ENCODE measurements at places on chromosomes 11 and 22.

GRCh38 chr11:102451041-102451680, 1.4 kb downstream of the TMEM123 start:
- peaks cover 9% of the 10 kb centered on the region for H3K36me3 ChIP-seq
- H3K4me3 ChIP-seq, result peak overlapping the region; percentile 98
- H3K4me1 ChIP-seq, result peaks cover 72% of the 10 kb centered on the region
- DNase-seq, result no peak
- peak overlapping the region; percentile 96 for H3K27ac ChIP-seq

- H3K36me3 ChIP-seq, result no peaks in the 10 kb centered on the region
- H3K4me1 ChIP-seq, result peaks cover 20% of the 10 kb centered on the region
- H3K27me3 ChIP-seq, result peaks cover 33% of the 10 kb centered on the region
Observed at GRCh38 chr11:85647078-85647477, 689 bp upstream of the TMEM126A start.

DNA sequence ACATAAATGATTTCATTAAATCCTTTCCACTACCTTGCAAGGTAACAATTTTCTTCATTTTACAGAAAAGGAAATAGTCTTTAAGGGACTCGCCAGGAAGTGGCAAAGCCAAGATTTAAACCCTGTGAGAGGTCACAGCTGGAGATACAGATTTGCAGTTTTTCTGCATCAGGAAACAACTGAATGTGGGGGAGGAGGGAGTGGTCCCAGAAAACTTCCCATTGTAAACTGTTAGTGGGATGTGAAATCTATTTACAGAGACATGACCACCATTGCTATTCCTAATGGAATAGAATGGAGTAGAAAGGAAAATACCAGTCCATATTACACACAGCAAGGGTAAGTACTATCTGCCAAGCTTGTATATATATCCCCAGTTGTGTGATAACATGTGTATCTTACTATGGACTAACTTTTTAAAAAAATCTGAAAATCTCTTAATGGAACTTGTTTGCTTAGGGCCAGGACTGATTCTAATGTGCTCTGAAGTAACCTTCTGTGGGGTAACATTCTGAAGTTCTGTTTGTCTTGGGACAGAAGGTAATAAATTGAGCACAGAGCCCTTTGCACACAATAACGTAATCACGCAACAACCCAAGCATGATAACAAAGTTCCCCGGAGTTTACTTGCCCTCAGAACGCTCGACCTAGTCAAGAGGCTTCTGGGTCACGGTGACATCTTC, 10.9 kb upstream of the TSKU start:
- no peak for DNase-seq
- H3K27me3 ChIP-seq, result no peaks in the 10 kb centered on the region
- H3K4me1 ChIP-seq, result peaks cover 64% of the 10 kb centered on the region
- H3K36me3 ChIP-seq, result peaks cover 3% of the 10 kb centered on the region
- H3K27ac ChIP-seq, result peak overlapping the region; percentile 52

- no peak overlapping the region for H3K4me3 ChIP-seq
- H3K36me3 ChIP-seq, result no peaks in the 10 kb centered on the region
- no peak for DNase-seq
- H3K27me3 ChIP-seq, result no peaks in the 10 kb centered on the region
Observed at GRCh38 chr11:66881451-66881835, 24.6 kb downstream of the LRFN4 start.

DNA sequence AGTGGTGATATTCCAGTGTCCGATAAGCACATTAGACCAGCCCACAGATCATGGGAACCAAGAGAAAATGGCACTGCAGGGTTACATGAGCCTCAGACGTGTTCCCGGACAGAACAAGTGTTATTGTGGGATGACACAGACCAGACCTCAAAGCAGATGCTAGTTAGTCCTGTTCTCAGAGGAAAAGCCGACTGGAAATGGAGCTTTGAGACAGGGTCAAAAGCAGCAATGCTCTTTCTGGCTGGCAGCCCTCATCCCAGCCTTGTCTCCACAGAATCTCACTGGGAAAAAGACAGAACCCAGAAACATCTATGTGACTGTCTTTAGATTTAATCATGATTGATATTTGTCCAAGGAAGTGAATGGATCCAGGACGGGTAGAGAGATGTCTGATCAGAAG, 506.8 kb downstream of the INSC start:
- DNase-seq, result no peak
- H3K4me3 ChIP-seq, result no peak overlapping the region
- no peaks in the 10 kb centered on the region for H3K36me3 ChIP-seq

DNA sequence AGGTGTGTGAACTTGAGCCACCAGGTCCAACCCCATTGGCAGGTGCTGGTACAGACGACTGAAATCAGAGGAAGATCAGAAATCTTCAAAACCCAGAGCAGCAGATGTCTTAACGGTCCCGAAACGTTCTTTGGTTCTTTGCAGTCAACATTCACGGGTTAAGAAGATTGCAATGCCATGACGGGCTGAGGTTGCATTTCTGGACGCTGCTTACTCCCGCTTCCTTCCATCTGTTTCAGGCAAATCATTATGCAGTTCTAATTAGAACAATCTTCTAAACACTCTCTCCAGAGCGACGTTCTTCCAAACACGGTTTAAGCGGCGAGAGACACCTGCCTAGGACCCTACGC, 492 bp upstream of the LUZP2 start:
- no peak overlapping the region for H3K27ac ChIP-seq
- DNase-seq, result no peak
- H3K27me3 ChIP-seq, result peaks cover 34% of the 10 kb centered on the region
- H3K36me3 ChIP-seq, result no peaks in the 10 kb centered on the region

- H3K36me3 ChIP-seq, result peaks cover 1% of the 10 kb centered on the region
- peaks cover 20% of the 10 kb centered on the region for H3K4me1 ChIP-seq
- no peak overlapping the region for H3K27ac ChIP-seq
- no peak overlapping the region for H3K4me3 ChIP-seq
- no peak for DNase-seq
Observed at GRCh38 chr22:45227645-45228400, 12.9 kb downstream of the KIAA0930 start.

DNA sequence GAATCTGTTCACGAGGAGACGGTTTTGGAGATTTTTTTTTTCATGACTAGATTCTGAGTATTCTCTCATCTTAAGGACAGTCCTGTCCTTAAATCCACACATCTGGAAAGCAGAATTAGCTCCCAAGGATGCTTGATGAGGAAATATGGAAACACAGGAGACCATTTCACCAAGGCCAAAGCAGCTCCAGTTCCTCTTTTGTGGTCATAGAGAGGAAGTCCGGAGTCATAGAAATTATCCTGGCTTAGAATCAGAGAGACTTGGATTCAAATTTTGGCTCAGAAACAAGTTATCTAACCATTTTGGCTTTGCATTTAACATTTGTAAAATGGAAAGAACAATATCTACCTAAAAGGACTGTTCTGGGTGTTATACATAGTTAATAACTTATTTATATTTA, 7.3 kb upstream of the TEAD1 start:
- H3K27me3 ChIP-seq, result no peaks in the 10 kb centered on the region
- peaks cover 2% of the 10 kb centered on the region for H3K36me3 ChIP-seq
- no peak overlapping the region for H3K27ac ChIP-seq
- no peak for DNase-seq

- DNase-seq, result no peak
- no peak overlapping the region for H3K27ac ChIP-seq
- peaks cover 5% of the 10 kb centered on the region for H3K4me1 ChIP-seq
Observed at GRCh38 chr11:86202013-86202336, 42.6 kb upstream of the EED start.

- no peak overlapping the region for H3K4me3 ChIP-seq
- DNase-seq, result peak; percentile 76
- H3K27me3 ChIP-seq, result peaks cover 6% of the 10 kb centered on the region
- no peak overlapping the region for H3K27ac ChIP-seq
- H3K4me1 ChIP-seq, result peaks cover 4% of the 10 kb centered on the region
Observed at GRCh38 chr11:75035911-75036565, 47.3 kb downstream of the NEU3 start.

GRCh38 chr11:113184498-113184897, 129.9 kb upstream of the TTC12 start:
- no peaks in the 10 kb centered on the region for H3K36me3 ChIP-seq
- no peak overlapping the region for H3K27ac ChIP-seq
- H3K4me3 ChIP-seq, result no peak overlapping the region
- no peak for DNase-seq

- H3K4me3 ChIP-seq, result no peak overlapping the region
- H3K27me3 ChIP-seq, result peaks cover 34% of the 10 kb centered on the region
- no peak for DNase-seq
- H3K36me3 ChIP-seq, result peaks cover 8% of the 10 kb centered on the region
- peaks cover 7% of the 10 kb centered on the region for H3K4me1 ChIP-seq
Observed at GRCh38 chr11:114221037-114221436, 75.2 kb upstream of the NNMT start.

- H3K4me3 ChIP-seq, result no peak overlapping the region
- no peaks in the 10 kb centered on the region for H3K27me3 ChIP-seq
- DNase-seq, result no peak
- H3K4me1 ChIP-seq, result peaks cover 13% of the 10 kb centered on the region
Observed at GRCh38 chr11:125188021-125188420, 23.5 kb downstream of the PKNOX2 start.

DNA sequence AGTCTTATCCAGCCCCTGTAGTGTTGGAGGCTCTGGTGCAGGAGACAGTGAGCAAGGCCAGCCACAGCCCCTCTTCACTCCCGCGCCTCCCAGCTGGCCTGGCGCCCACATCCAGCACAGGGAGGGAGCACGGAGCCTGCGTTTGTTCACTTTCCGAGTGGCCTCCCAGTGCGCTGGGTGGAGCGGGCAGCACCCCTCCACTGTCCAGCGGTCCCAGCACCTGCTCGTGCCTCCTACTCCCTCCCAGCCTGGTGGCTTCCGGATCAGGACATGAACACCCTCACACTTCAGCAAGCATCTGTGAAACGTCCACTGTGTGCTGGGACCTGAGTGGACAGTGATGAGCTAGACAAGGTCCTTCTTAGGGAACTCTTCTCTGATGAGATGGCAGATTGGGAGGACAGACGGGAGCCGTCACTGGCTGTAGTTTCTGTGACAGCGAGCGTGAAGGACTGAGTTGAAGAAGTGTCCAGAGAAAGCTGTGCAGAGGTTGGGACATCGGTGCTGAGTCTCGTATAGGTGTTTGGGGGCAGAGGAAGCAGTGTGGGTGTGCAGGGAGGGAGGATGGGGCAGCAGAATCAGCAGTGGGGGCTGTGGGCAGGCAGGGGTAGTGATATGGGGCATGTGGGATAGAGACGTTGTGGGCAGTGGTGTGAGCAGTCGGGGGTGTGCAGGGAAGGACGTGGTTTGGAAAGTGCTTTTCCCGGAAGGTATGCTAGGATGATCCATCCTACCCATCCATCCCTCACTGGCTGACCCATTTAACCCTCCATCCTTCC, 256.8 kb downstream of the TBC1D22A start:
- H3K27me3 ChIP-seq, result no peaks in the 10 kb centered on the region
- no peak for DNase-seq
- no peak overlapping the region for H3K4me3 ChIP-seq
- H3K27ac ChIP-seq, result no peak overlapping the region
- peaks cover 8% of the 10 kb centered on the region for H3K36me3 ChIP-seq

DNA sequence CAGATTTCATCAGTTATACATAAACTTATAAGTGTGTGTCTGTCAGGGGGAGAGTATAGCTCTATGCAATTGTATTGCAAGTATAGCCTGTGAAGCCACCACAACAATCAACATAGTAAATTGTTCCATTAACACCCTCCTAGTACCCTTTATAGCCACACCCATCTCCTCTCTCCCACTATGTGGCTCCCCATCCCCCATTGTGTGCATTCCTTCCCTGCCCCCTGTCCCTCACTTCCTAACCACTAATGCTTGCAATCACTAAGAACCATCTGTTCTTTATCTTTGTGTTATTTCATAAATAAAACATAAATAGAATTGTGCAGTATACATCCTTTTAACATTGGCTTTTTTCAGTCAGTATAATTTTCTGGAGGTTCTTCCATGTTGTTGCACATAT, 83.1 kb upstream of the SLC5A12 start:
- no peak for DNase-seq
- H3K27ac ChIP-seq, result no peak overlapping the region
- H3K36me3 ChIP-seq, result peaks cover 2% of the 10 kb centered on the region
- H3K4me3 ChIP-seq, result no peak overlapping the region
- peaks cover 4% of the 10 kb centered on the region for H3K4me1 ChIP-seq
- no peaks in the 10 kb centered on the region for H3K27me3 ChIP-seq

DNA sequence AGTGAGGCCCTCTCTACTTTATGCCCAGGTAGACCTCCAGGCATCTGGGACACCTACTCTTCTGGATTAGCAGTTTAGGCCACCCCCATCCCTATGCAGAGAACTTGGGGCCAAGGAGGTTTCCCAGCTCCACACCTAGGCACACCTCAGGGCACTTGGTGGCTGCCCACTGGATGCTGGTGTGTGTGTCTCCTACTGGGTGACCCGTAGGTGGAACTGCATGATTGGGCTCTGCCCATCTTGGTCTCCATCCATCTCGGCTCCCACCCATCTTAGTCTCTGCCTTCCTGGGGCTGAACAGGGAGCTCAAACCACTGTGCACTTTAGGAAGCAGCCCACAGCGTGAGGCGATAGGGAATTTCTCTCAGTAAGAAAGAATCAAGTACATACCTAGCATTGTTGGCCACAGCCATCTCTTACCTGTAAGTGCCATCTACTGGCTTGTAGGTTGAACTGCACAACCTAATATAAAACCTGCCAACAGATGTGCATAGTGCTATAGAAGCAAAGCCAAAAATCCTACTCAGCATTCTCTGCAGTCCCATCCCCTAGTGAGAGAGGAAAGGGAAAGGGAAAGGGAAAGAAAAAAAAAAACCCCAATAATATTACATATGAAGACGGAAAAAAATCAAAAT, 61.6 kb upstream of the PTPN5 start:
- H3K4me3 ChIP-seq, result no peak overlapping the region
- DNase-seq, result no peak
- peaks cover 19% of the 10 kb centered on the region for H3K27me3 ChIP-seq
- no peaks in the 10 kb centered on the region for H3K4me1 ChIP-seq
- H3K36me3 ChIP-seq, result no peaks in the 10 kb centered on the region

GRCh38 chr11:46332568-46333393, 14.5 kb upstream of the DGKZ start:
- H3K27me3 ChIP-seq, result peaks cover 35% of the 10 kb centered on the region
- H3K4me3 ChIP-seq, result peak overlapping the region; percentile 47
- peaks cover 32% of the 10 kb centered on the region for H3K4me1 ChIP-seq
- H3K36me3 ChIP-seq, result no peaks in the 10 kb centered on the region
- H3K27ac ChIP-seq, result no peak overlapping the region

GRCh38 chr22:39130152-39130704, 22.3 kb downstream of the CBX7 start:
- H3K36me3 ChIP-seq, result peaks cover 3% of the 10 kb centered on the region
- no peak overlapping the region for H3K27ac ChIP-seq
- DNase-seq, result no peak
- peaks cover 13% of the 10 kb centered on the region for H3K4me1 ChIP-seq

Data from osteocyte (in vitro differentiated cells).